GM13977 (cell line): ENCODE measurements at places on chromosomes 5 and 9.
A peak's percentile ranks its signal among the peaks of the same experiment; 100 is the strongest.

GRCh38 chr5:94901191-94901979 is 282.9 kb downstream of the SLF1 start:
- peak; percentile 9 for DNase-seq

DNA sequence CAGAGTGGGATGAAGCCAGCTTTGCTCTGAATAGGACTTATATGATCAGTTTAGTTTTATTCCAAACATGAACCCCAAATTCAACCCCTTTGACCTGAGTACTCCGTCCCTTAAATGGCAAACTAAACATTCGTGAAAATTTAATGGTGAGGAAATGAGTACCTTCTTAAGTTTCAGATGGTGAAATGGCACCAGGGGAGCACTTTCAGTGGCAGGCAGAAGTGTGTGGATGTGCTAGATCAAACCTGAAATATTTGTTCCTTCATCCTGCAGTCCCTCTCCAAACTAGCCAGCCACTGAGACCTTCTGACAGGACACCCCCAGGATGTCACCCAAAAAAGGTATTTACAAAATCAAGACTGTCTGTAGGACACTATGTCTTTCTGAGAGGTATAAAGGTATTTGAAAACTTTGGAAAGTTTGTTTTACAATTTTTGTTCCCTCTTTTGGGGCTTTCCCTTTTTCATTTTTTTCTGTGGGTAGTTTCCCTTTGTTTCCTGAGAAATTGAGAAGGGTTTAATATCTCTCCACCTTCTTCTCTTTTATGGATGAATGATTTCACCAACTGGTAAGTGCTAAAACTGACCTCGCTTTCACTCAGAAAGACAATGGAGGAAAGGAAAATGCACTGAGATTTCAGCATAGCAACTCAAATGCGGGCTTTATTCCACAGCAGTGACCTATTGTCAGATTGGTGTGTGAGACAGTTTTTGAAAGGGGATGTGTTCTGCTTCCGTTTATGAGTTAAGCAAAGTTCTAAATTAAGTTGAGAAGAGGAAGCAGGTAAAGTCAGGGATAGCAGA is 127.1 kb downstream of the TMC1 start:
- no peak for DNase-seq

- DNase-seq = peak; percentile 89
Observed at GRCh38 chr5:88660947-88661805, 221.8 kb downstream of the MEF2C start.

GRCh38 chr5:155983954-155984353 is 343.0 kb upstream of the SGCD start:
- DNase-seq = no peak

GRCh38 chr5:124665625-124666024 is 80.8 kb downstream of the ZNF608 start:
- no peak for DNase-seq

- DNase-seq = no peak
Observed at GRCh38 chr9:34689512-34689911, 1.6 kb downstream of the CCL19 start.

DNA sequence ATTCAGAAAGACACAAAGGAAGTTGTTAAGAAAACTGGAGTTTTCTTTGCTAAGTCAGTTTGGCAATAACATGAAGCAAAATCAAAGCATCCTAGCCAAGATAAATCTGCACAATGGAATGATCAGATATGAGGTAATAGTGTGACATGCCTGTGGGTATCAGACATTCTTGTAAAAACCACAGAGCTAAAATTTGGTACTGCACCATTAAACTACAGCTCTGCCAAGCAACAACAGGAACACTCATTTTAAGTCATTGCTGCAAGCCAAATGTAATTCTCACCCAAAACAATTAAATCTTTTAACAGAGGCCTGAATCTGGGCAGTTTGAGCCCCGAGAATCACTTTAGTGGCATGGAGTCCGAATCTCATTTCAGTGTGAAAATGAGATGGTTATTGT is 96.6 kb downstream of the VCAN start:
- no peak for DNase-seq

- DNase-seq = no peak
Observed at GRCh38 chr5:107772418-107773310, 101.9 kb upstream of the EFNA5 start.

GRCh38 chr5:149228618-149229297 is 42.9 kb upstream of the AFAP1L1 start:
- no peak for DNase-seq

GRCh38 chr5:179319741-179320281 is 25.4 kb downstream of the ADAMTS2 start:
- no peak for DNase-seq

- DNase-seq = peak; percentile 69
Observed at GRCh38 chr9:17135295-17136160, 688 bp downstream of the CNTLN start.

GRCh38 chr5:66994790-66995189 is 201.8 kb downstream of the CD180 start:
- no peak for DNase-seq

- no peak for DNase-seq
Observed at GRCh38 chr5:65672796-65673195, 48.0 kb downstream of the SHLD3 start.

GRCh38 chr5:81428446-81428845 is 34.5 kb upstream of the ACOT12 start:
- DNase-seq = no peak

GRCh38 chr9:86042199-86042978 is 57.0 kb downstream of the GOLM1 start:
- DNase-seq = no peak

DNA sequence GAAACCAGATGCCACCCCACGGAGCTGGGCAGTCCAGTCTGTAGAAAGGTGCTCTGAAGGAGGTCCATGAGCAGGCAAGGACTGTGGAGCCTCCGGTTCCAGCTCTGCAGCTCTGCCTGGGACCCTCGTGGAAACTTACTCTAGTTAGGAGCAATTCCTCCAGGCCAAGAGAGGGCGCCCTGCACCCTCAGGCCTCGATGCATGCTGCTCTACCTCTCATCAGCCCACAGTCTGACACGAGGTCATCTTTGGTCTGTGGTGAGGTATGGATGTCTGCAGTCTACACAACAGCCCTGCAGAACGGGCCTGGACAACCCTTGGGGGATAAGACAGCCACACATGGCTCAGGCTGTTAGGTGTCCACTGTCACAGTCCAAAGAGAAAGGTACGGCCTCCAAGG is 50.6 kb upstream of the UBTD2 start:
- DNase-seq = no peak

DNA sequence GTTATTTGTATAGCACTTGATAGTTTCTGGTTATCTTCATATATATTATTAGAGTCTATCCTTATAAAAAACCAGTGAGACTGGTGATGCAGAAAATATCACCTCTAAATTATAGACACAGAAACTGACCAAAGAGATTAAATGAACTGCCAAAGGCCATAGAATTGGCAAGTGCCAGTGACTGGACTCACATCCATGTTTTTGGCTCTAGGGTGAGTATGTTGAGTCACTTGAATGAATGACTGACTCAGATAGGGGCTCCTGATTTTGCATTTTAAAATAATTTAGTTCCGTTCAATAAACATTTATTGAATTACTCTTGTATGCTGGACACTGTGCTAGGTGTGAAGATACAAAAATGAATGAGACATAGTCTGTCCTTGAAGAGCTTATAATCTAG is 70.7 kb downstream of the NR2F1 start:
- DNase-seq = no peak

DNA sequence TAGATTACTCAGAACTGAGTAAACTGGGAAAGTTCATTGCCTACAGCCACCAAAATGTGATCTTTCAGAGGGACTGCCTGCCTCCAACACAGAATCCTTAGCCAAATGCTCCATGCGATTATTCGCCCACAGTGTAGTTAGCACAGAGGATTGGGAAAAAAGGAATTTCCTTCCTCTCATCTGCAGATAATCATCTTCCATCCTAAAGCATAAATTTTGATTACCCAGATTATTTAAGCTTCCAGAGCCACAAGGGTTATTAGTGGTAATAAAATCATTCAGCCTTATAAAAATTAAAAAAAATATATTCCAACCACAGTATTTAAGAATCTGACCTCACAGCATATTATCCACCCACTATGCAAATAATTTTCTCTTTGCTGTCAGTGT is 285.3 kb upstream of the GRAMD2B start:
- no peak for DNase-seq

GRCh38 chr5:152147286-152147685 is 222.6 kb upstream of the GLRA1 start:
- no peak for DNase-seq

GRCh38 chr5:19018822-19019221 is 969.2 kb downstream of the CDH18 start:
- DNase-seq = no peak

GRCh38 chr5:146173597-146173996 is 8.9 kb downstream of the LARS1 start:
- peak; percentile 62 for DNase-seq

DNA sequence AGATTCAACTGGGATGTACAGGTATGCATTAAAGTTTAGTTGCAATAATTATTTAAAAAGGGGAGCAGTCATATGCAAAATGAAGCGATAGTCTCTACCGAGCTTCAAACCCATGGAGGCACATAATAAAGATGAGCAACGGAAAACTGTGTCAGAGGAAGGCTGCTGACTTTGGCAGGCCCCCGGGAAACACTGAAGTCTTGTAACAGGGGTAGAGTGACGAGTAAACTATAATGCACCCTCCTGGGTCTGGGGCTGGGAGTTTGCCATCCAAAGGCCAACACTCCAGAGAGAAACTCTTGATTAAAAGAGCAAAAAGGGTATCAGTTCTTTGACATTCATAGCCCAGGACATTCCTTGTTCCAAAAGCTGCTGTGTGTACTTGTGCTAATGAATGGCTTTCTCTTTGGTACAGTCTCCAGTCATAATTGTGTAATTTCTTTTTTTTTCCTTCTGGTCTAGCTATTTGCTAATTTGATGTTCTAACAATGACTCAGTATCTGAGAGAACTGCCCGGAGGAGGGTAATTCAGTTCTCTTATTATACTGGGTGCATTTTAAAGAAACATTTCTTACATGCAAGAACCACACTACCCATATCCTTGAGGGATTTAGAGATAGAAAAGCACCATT is 59.2 kb downstream of the TNC start:
- DNase-seq = no peak

DNA sequence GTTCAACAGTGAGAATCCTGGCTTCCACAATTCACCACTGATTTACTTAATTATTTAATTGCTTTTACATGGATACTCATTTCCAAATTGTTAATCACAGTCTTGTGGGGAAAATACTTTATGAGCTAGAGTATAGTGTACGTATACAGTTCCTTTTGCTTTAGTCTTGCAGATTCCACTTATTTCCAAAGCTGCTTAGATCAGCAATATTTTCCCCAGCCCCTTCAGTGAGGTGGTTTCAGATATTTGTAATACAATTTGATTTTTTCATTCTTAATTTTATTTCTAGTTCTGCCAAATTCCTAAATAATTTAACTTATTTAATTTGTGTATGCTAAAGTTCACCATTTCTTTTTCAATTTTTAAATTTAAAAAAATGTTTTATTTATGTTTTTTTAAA is 40.3 kb upstream of the GABRA6 start:
- DNase-seq = no peak

- no peak for DNase-seq
Observed at GRCh38 chr5:68033029-68033428, 182.5 kb upstream of the PIK3R1 start.

- no peak for DNase-seq
Observed at GRCh38 chr9:135983208-135984071, 22.3 kb upstream of the UBAC1 start.

DNA sequence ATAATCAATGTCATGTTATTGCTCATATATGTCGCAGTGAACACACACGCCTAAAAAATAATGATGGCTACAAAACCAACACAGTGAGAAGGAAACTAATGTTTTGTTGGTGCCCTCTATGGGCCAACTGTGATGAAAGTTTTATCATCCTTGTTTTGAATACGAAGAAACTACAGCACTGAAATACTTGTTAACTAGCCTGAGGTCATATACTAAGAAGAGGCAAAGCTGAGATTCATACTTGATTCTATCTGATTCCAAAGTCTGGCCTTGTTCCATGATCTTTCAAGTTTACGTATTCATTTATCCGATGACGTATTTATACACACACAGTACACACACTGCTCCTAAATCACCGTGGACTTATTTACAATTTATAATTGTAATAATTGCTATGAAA is 16.1 kb upstream of the DRD1 start:
- DNase-seq = no peak

DNA sequence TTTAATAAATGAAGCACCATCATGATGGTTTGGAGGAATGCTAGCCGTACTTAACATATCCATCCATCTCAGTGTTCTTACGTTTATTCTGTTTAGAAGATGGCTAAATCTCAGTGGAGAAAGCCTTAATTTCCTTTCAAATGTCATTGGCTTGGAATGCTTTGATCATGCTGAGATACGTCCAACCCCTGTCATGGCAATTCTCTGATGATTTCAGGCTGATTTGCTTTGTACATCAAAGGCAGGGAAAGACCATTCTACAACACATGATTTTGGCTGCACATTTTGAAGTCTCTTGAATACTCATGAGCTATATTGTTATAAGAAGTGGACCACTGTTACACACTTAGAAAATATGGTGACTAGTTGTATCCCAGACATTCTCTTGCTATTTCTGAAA is 1048.4 kb downstream of the MAT2B start:
- no peak for DNase-seq

GRCh38 chr9:116641292-116642059 is 45.6 kb upstream of the TRIM32 start:
- no peak for DNase-seq

- DNase-seq = no peak
Observed at GRCh38 chr9:127520941-127521918, 69.9 kb downstream of the LRSAM1 start.

- no peak for DNase-seq
Observed at GRCh38 chr9:89362647-89363310, 44.5 kb downstream of the SECISBP2 start.

GRCh38 chr5:38273626-38274025 is 15.3 kb downstream of the EGFLAM start:
- no peak for DNase-seq

DNA sequence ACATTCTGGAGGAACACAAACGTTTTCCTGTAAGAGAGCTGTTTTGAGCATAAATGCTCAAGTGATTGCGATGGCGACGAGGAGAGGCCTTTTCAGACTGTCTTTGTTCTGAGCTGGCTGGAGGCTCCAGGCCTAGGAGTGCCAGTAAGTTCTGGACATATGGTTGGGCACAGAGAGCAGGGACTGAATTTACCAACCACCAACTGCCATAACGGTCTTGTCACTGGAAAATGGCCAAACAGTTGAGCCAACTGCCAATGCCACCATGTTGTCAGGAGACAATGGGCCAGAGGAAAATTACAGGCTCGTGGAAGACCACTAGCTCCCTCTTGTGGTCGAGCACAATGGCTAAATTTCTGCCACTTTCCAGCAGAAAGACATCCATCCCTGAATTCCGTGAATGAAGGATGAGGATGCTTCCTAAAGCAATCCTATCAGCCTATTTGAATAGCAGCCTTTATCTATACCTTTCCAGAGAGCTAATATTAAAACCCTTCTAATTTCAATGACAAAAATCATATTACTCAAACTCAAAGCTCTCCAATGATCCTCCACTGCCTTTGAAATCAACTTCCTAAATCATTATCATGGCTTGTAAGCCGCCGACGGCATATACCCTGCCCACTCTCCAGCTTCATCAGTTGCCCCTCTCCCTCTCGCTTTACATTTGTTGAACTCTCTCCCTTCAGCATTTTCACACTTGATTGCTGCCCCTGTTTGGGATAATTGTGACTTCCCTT is 66.9 kb upstream of the GLIS3 start:
- peak; percentile 33 for DNase-seq

GRCh38 chr5:123451047-123451446 is 27.8 kb upstream of the CEP120 start:
- DNase-seq = no peak
